Caco-2 (cell line): ENCODE measurements at places on chromosomes 16 and 17. TPM values are rescaled to one million over a fixed set of nuclear protein-coding genes. Genes with fewer than 3 reads are reported as not detected.
A peak's percentile ranks its signal among the peaks of the same experiment; 100 is the strongest.

Gene SDR42E2
- not detected in 2 replicates for total RNA-seq

Gene WSCD1
- not detected in 2 replicates for total RNA-seq

- H3K4me3 ChIP-seq: no peak overlapping the region
- H3K27me3 ChIP-seq: no peaks in the 10 kb centered on the region
- DNase-seq: no peak
- H3K36me3 ChIP-seq: no peaks in the 10 kb centered on the region
These were observed 15.5 kb downstream of the ASIC2 start for GRCh38 chr17:33277436-33278100.

DNA sequence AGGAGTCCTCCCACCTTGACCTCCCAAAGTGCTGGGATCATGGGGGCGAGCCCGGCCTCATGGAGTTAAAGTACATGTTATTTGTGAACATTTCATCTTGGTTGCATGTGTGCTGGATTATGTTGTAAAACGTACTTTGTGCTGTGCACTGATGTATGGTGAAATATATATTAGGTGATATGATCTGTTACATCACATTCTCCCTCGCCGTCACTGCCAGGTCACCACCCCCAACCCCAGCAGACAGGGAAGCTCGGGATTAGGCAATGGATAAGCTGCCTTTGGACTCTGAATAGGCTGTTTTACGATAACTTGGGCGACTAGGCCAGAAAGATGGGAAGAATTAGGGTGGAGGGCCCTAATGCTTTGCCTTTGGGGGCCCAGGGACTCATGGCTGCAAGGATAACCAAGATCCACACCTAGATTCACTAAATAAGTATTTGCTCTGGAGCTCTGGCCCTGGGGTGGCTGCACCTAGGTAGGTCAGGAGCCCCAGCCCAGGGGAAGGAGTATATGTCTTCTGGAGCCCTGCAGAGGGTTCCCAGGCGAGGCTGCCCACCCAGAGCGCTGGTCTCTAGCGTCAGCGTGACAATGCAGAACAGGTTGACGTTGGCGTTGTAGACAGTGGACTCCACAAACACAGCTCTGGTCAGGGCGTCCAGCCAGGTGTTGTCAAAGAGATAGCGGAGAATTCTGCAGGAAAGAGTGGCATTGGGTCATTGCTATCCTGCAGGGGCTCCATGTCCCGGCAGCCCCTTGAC is 27.1 kb upstream of the GCSH start:
- no peaks in the 10 kb centered on the region for H3K36me3 ChIP-seq
- no peaks in the 10 kb centered on the region for H3K27me3 ChIP-seq
- H3K27ac ChIP-seq: no peak overlapping the region

GRCh38 chr17:2737693-2738092 is 11.8 kb downstream of the CCDC92B start:
- no peaks in the 10 kb centered on the region for H3K4me1 ChIP-seq
- H3K4me3 ChIP-seq: no peak overlapping the region
- H3K27me3 ChIP-seq: peaks cover under 1% of the 10 kb centered on the region; the same call in 1 of the 2 replicates
- no peak for DNase-seq

GRCh38 chr16:12178251-12178990 is 201.9 kb downstream of the SNX29 start:
- H3K27ac ChIP-seq: no peak overlapping the region
- H3K4me3 ChIP-seq: no peak overlapping the region
- H3K27me3 ChIP-seq: no peaks in the 10 kb centered on the region
- no peak for DNase-seq
- no peaks in the 10 kb centered on the region for H3K36me3 ChIP-seq
- H3K4me1 ChIP-seq: no peaks in the 10 kb centered on the region

- no peaks in the 10 kb centered on the region for H3K4me1 ChIP-seq
- H3K27me3 ChIP-seq: no peaks in the 10 kb centered on the region
- H3K36me3 ChIP-seq: no peaks in the 10 kb centered on the region
- H3K4me3 ChIP-seq: no peak overlapping the region
- no peak for DNase-seq
- H3K27ac ChIP-seq: no peak overlapping the region
These were observed 651.8 kb upstream of the GOT2 start for GRCh38 chr16:59385959-59386358.

DNA sequence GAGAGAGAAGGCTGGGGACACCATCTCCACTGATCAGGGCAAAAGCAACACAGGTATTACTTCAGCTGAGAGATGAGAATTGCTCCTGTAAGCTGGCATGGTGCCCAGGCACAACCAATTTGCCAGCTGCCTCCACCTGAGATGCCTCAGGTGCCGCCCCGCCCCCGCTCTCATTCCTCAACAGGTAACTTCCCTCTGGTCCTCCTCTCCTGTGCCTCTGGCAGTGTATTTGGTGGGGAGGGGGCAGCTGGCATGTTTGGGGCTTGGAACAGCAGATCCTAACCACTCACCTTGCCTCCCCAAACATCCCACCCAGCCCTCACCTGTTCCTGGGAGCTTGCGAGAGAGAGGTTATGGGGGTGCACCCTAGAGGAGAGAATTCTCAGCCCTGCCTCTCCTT is 2.9 kb upstream of the SRCIN1 start:
- H3K4me3 ChIP-seq: no peak overlapping the region
- H3K4me1 ChIP-seq: peaks cover 24% of the 10 kb centered on the region
- no peak overlapping the region for H3K27ac ChIP-seq
- no peak for DNase-seq
- H3K27me3 ChIP-seq: no peaks in the 10 kb centered on the region
- H3K36me3 ChIP-seq: no peaks in the 10 kb centered on the region

DNA sequence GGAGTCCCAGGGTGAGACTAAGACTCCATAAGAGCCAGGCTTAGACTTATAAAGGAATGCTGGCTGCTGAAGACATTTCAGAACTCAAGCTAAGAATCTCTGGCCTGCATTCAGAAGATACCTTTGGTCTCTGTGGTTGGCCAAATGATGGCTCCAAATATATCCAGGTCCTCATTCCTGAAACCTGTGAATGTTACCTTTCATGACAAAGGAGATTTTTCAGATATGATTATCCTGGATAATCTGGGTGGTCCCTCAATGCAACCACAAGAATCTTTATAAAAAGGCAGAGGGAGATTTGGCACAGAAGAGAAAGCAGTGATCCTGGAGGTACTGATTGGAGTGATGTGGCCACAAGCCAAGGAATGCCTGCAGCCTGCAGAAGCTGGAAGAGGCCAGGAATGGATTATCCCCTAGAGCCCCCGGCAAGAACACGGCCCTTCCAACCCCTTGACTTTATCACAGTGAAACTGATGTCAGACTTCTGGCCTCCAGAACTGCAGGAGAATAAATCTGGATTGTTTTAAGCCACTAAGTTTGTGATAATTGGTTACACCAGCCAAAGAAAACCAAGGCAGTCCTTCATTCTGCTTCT is 253.3 kb downstream of the SLC39A11 start:
- no peak overlapping the region for H3K4me3 ChIP-seq
- no peaks in the 10 kb centered on the region for H3K27me3 ChIP-seq
- no peak overlapping the region for H3K27ac ChIP-seq
- H3K4me1 ChIP-seq: peaks cover 9% of the 10 kb centered on the region; the same call in 1 of the 2 replicates
- no peaks in the 10 kb centered on the region for H3K36me3 ChIP-seq

GRCh38 chr17:42456223-42457106 is 2.2 kb upstream of the ATP6V0A1 start:
- no peak for DNase-seq
- no peak overlapping the region for H3K4me3 ChIP-seq
- H3K36me3 ChIP-seq: no peaks in the 10 kb centered on the region
- no peaks in the 10 kb centered on the region for H3K27me3 ChIP-seq
- H3K27ac ChIP-seq: no peak overlapping the region

DNA sequence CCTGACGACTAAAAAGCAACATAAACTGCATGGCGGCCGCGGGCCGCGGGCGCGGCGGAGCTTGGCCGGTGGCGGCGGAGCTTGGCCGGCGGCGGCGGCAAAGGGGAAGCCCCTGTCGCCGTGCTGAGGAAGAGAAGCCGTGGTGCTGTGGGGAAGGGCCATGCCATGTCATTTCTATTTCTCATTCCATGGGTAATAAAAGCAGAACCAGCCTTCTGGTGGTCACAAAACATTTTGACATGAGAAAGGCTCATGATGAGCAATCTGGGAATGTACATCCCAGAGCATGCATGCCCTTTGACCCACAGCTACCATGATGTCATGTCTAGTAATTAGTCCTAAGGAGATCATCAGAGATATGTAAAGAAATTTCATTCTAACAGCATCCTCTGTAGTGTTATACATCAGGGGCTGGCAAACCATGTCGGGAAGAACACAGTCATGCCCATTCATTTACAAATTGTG is 23.9 kb upstream of the HEATR6 start:
- peak overlapping the region; percentile 63 for H3K27ac ChIP-seq
- no peak for DNase-seq
- H3K27me3 ChIP-seq: no peaks in the 10 kb centered on the region
- no peaks in the 10 kb centered on the region for H3K36me3 ChIP-seq
- H3K4me1 ChIP-seq: 0 out of 2 replicates have a peak, but pooled peaks cover 3% of the 10 kb centered on the region

DNA sequence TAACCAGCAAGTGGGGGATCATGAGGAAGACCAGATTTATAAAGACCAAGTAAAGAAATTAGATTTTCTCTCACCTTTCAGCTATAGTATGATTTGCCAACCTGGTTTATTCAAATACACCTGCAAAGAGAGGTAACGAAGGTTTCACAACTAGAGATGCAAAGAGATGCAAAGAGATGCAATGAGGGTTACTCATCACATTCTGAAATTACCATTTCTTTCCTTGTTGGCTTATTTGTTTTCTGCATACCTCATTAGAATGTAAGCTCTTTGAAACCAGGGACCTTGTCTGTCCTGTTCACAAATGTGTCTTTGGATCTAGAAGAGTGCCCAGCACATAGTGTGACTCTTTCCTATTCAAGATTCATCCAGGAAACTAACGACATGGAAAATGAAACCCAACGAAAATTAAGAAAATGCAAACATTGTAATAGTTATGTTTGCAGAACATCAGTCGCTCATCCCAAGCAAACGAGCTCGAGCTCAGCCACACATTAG is 9.0 kb upstream of the LONP2 start:
- peaks cover under 1% of the 10 kb centered on the region; the same call in 1 of the 2 replicates for H3K4me1 ChIP-seq
- no peak overlapping the region for H3K4me3 ChIP-seq
- no peak for DNase-seq
- H3K36me3 ChIP-seq: no peaks in the 10 kb centered on the region
- H3K27me3 ChIP-seq: no peaks in the 10 kb centered on the region

DNA sequence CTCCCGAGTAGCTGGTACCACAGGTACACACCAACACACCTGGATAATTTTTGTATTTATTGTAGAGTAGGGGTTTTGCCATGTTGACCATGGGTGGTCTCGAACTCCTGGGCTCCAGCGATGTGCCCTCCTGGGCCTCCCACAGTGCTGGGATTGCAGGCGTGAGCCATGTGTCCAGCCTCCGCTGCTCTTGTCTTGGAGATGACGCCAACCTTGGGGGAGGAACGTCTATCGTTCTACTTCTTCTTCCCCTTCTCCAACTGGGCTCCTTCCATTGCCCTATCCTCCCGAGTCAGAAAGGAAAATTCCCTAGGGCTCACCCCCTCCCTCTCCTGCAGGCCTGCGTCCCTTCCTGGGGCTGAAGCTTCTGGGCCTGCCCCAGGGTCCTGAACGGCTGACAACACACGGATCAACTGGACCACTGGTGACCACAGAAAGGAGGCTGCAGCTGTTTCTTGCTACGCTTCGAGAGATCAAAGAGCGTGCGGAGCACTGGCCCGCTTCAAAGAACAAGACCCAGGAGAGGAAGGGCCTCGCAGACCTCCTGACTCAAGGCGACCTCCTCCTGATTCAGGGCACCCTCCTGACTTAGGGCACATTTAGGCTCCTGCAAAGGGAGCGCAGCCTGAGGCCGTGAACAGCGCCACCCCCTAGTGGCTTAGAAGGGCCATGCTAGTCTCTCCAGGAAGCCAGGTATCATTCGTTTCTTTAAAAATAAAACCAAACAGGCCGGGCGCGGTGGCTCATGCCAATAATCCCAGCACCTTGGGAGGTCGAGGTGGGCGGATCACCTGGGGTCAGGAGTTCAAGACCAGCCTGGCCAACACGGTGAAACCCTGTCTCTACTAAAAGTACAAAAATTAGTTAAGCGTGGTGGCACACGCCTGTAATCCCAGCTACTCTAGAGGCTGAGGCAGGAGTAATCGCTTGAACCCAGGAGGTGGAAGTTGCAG is 48.5 kb upstream of the HELZ start:
- no peak overlapping the region for H3K27ac ChIP-seq
- H3K36me3 ChIP-seq: no peaks in the 10 kb centered on the region
- H3K4me3 ChIP-seq: no peak overlapping the region
- H3K4me1 ChIP-seq: peaks cover 8% of the 10 kb centered on the region
- DNase-seq: peak; percentile 47

- peaks cover 27% of the 10 kb centered on the region for H3K4me1 ChIP-seq
- no peaks in the 10 kb centered on the region for H3K36me3 ChIP-seq
- no peak overlapping the region for H3K4me3 ChIP-seq
- DNase-seq: no peak
These were observed 2.3 kb upstream of the TAC4 start for GRCh38 chr17:49850218-49850610.
